T follicular helper cell (primary cell): ENCODE measurements at places on chromosomes 5 and 9.

DNA sequence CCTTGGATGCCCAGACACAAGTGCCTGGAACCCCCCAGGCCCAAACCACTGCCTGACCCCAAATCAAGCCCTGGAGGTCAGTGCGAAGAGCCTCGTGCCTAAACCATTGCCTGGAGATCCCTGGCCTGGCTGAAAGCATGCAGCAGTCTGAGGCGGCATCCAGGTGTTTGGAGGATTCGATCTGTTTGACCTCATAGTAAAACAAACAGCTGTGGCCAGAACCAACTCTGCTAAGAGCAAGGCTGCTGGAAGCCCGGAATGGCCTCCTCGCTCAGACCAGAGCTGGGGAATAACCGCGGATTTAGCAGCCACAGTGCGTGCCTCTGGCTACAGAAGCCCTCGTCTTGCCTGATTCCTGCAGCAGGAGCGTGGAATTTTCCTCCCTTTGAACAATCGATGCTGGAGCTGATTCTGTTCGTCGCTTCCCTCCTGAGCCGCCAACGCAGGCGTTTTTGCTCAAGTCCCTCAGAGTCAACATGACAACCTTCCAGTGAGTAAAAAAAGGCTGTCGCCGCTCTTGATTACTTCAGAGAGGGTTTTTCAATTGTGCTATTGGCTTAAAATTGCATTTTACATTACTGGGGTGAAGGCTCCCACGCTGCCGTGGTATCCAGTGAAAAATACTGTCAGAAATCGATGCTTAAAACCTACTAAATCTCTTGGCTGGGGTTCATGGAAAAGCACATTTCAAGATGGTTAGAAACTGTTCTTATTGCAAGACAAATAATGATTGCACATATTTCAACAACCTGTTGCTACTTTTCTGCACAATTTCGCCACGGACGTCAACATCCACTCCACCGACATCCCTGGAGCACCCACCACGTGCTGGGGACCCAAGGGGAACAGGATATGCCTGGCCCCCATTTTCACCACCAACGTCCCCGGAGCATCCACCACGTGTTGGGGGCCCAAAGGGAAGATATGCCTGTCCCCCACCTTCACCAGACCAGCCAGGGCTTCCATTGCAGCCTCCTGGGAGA lies 190.0 kb downstream of the OLFM1 start:
- no peak for DNase-seq

- no peak for DNase-seq
Measured at GRCh38 chr5:179554981-179555380, 4.6 kb downstream of the RUFY1 start.

DNA sequence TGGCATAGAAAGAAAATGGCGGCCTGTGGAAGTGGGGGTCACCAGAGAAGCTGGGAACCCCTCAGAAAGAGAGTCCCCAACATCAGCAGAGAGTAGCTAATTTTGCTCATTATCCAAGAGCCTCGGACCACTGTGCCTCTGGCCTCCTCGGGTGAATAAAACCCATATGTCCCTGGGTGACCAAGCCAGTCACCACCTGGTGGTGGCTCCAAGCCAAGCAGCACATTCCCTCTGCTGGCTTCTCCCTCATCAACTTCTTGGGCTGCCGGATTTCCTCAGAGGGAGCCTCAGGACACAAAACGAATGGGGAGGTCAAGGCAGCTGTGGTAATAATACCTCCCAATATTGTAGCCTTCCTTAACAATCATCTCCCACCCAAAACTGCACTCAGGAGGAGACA lies 242.5 kb downstream of the NFIB start:
- no peak for DNase-seq

- no peak for DNase-seq
Measured at GRCh38 chr5:36651761-36652685, 45.6 kb downstream of the SLC1A3 start.

DNA sequence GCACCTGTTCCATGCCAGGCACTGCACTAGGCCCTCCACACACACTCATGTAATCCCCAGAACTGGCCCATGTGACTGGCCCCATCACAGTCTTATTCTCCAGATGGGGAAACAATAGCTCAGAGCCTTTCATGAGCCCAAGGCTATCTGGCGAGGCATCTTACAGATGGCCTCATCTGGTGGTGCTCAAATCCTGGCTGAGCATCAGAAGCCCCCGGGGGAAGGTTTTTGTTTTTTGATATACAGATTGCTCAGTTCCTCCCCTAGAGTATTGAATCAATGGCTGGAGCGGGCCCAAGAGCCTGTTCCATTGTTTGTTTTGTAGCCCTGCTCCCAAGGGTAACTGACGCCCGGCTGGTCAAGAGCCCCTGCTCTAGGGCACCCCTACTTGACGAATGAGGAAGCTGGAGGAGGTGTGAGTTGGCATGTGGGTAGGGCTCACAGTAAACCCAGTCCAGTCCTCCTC lies 145.3 kb upstream of the RAPGEF1 start:
- no peak for DNase-seq

DNA sequence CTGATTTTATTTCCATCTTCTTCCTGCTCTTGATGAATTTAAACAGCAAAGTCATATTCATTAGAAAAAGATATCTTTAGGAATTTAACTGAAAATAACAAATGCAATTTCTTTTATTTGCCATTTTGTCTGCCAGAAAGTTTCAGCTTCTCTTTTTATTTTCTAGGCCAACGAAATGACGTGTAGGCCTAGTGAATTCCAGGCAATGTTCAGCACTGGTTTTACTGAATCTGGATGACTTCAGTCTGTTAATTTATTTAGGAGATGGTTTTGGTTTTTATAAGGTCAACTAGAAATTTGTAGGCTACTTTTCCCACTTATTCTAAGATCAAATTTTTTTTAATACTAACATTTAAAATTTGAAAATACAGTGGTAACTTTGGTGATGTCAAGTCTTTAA lies 129.1 kb upstream of the VCAN start:
- no peak for DNase-seq

DNA sequence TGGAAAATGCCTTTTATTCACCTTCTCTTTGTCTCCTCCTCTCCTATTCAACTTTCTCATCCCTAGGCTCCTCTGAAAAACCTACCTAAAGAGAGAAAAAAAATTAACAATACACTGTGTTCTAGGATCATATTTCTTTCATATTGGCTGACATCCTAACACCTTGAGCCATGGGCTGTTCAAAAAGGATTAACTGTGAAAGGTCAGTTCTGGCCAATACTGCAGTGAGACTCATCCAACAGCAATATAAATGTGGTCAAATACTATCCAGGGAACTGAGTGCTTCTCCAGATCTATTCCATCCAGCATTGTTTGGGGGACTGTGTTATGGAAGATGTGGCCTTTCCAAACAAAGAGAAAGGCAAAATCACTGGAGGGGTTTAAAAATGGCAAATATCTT lies 131.1 kb upstream of the MOCS2 start:
- no peak for DNase-seq

GRCh38 chr9:38280251-38280800 lies 112.2 kb upstream of the ALDH1B1 start:
- DNase-seq: no peak

- no peak for DNase-seq
Measured at GRCh38 chr5:142246258-142246657, 78.6 kb downstream of the SPRY4 start.

- DNase-seq: no peak
Measured at GRCh38 chr5:124981901-124982300, 235.5 kb upstream of the ZNF608 start.

DNA sequence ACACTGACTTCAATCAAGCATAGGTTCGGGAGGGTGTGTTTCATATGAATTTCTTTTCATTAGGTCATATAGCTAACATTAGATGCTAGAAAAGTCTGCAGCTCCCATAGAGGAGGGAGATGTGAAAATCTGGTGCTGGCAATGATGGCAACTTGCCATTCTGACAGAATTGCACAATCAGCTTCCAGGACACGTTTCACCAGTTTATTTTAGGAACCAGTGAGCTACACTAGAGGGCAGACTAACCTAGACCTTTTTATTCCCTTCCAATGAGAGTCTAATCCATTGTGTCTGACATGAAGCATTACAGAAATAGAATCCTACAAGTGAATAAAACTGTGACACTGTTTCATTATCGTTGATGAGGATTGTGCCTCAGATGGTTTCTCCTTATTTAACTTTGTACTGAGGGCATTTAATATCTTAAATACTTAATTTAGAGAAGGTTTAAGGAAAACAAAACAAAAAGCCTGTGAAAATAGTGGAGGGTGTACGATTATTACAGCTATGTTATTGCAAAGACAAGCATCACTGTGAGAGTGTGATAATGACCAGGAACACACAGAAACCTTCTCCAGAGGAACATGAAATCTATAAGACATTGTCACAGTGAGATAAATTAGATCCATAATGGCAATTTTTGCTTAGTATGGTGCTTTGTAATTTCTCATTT lies 363.3 kb upstream of the RPS23 start:
- DNase-seq: no peak

GRCh38 chr5:165393839-165394238 lies 1888.4 kb downstream of the MAT2B start:
- DNase-seq: no peak

DNA sequence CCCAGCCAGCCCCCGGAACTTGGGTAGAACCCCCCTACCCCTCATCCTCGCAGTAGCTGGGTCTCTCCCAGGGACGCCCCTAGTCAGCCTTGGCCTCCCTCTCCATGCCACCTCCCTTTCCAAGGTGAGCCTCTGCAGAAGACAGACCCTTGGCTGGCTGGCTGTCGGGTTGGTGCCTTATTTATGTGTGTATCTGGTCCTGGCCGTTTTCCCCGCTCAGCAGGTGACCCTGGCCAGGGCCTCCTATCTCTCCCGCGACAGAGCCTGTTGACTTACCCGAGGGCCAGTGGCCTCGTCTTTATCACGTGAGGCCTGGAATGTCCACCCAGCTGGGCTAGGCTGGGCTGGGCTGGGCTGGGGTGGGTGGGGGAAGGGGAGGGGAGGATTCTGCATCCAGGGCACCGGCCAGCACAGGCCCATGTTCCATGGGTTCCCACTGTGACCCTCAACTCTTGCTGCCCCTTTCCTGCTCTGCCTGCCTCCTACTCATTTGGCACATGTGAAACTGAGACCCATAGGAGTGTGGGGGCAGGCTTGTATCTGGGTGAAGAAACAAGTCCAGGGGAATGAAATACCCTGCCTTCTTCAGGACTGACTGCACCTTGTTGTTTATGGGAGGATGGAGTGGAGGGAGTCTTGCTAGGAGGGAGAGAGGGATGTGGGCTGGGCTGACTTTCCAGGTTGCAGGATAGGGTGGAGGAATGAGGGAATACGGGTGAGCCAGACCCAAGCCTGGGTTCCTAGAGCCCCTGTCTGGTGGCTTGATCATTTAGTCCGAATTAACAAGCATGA lies 3.1 kb downstream of the CXXC5 start:
- DNase-seq: no peak
